ENCODE measurements at places on chromosomes 5 and 9. TPM values are rescaled to one million over a fixed set of nuclear protein-coding genes. Genes with fewer than 3 reads are reported as not detected.

GRCh38 chr9:3648722-3649246, 123.0 kb upstream of the RFX3 start:
- DNase-seq, result no peak

C9 gene
- not detected for total RNA-seq

FOXI1 gene
- not detected for total RNA-seq

ERAP2 gene
- total RNA-seq, result 74.2 TPM

IL33 gene
- not detected for total RNA-seq

Measured in B cell (primary cell).